ENCODE measurements at places on chromosomes 2 and 18.

DNA sequence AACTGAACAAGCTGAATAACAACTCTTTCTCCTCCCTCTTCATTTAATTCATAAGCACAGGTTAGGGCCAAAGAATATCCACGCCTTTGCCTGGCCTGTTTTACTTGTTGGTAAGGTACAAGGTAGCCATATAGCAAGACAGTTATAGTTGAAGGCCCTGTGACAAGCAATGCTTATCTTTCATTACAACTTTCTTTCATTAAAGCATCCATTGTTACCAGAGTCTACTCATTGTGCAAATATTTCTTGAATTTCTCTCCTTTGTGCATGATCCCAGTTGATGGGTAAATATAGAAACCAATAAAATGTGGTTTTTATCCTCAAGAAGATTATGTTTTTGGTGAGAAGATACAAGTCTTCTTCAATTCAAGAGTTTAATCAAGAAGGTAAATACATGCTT is 140.2 kb downstream of the UBE2E3 start:
- DNase-seq, result no peak

DNA sequence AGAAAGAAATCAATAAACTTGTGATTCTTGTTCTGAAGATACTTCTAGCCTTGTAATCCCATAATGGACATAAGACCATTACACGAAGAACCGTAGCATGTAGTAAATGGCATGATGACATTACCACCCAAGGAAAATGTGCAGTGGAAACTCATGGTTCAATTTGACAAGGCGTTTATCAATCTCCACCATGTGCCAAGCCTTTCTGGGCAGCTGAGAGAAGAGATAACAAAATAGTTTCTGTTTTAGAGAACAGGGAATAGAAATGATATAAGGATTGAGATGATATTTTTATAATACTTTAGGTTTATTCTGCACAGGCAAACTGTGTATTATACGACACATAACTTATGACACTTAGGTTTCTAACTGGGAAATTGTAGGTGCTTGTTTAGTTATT is 19.2 kb downstream of the ABI2 start:
- no peak for DNase-seq

DNA sequence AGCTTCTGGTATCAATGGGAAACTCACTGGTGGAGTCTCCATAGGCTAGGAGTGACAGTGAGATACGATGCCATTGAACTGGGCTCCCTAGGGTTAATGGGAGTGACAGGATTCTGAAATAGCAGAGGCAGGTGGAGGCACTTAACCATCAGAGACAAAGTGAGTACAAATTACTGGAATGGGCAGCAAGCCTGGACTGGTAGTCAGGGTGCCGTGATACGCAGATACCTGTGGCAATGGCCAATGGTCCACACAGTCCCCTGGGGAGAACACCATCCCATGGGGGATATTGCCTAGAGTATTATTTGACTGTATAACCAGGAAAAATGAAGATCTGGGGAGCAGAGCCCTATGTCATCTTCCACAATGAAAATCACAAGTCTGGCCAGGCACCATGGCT is 17.3 kb downstream of the CHCHD5 start:
- no peak for DNase-seq

GRCh38 chr18:50144540-50144939 is 50.4 kb downstream of the MYO5B start:
- no peak for DNase-seq

GRCh38 chr18:34506198-34506597 is 203.9 kb upstream of the DTNA start:
- DNase-seq, result no peak

DNA sequence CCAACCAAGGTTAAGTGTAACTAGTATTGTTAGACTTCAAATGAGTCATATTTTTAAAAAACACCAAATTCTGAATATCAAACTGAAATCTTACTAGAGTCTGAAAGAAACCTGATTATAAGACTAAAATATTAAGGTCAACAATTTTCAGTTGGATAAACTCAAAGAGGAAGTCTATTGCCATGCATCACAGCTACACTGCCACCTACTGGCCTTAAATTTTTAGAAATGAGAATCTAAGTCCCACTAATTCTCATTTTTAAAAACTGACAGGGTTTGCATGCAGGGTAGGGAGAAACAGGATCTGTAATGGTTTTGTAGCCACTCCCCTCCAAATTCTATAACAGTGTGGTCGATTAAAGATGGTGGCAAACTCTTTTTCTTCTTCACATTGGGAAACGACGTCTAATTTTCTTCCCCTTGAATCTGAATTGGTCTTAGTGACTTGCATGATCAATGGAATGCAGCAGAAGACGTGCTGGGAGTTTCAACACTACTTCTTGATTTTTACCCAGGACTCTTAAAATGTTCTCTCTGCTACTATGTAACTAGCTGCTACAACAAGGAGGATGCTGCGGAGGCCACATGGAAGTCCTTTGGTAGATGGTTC is 176.1 kb upstream of the SESTD1 start:
- DNase-seq, result no peak

DNA sequence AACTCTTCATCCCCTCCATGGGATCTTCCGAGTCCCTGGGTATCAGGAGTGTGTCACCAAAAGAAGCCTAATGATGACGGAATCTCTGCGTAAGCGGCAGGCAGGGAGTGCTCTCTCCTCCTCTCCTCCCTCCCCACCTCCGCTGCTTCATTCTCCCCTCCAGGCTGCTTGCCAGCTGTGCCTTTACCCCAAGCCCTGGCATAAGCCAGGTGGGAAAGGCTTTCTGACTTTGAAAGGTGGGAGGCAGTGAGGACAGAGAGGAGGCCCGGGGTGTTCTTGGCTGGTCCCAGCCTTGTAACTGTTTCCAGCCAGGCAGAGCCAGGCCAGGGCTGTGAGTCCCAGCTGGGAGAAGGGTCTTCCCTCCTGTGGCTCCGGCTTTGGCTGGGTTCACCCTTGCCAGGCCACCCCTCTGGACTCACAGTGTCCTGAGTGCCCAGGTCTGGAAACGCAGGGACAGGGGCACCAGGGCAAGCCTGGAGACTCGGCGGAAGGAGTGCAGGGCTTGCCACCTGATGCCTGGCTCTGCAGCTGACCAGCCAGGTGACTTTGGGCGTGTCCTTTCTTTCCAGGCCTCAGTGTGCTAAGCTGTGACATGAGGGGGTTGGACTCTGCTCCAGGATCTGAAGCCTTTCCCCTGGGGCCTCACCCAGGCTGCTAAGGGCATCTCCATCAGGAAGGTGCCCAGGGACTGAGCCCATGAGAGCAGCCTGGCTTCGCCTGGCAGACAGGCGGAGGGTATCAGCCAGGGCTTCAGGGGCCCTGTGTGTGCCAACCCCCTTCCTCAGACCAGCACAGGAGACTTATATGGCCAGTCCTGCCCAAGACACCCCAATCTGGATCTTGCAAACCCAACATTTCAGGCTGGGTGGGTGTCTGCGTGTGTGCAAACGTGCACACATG is 32.7 kb upstream of the HPCAL1 start:
- DNase-seq, result no peak

DNA sequence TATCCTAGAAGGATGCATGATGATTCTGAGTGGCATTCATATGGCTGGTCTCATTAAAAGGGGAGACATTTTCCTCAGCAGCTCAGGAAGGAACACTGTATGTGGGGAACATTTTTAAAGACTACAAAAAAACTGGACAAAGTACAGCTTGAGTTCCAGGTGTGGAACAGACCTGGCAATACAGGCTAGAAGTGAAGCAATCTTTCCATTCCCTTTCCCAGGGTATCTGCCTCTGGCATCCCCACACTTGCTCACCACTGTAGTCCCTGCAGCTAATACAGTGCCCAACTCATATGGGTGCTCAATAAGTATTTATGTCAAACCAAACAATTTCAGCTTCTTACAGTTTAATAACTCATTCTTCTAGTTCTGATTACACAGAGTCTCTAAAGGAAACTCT is 8.1 kb downstream of the RNF103 start:
- no peak for DNase-seq

- DNase-seq, result no peak
Measured at GRCh38 chr2:169012812-169013627, 18.1 kb downstream of the ABCB11 start.

DNA sequence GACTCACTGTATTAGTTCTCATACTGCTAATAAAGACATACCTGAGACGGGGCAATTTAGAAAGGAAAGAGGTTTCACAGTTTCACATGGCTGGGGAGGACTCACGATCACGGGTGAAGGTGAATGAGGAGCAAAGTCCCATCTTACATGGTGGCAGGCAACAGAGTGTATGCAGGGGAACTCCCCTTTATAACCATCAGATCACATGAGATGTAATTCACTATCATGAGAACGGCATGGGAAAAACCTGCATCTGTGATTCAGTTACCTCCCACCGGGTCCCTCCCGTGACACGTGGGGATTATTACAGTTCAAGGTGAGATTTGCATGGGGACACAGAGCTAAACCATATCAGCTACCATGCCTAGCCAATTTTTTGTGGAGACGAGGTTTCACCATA is 168.2 kb downstream of the NEDD4L start:
- no peak for DNase-seq

- no peak for DNase-seq
Measured at GRCh38 chr2:17035010-17035409, 369.4 kb upstream of the CYRIA start.

DNA sequence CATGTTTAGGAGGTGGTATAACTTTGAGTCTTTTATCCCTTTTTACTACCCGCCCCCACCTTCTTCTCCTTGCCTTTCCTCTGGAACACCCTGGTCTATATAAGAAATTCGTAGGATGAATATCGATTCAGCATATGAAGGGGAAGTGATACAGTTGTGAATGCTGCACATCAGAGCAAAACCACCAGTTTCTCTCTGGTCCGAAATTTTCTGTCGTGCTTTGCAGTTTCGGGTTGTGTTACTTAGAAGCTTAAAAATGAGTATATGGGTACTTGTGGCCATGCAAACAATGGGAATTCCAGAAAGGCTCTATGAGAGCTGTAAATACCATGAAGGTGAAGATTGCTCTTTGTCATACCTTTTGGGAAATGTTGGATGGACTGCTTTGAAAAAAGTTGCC is 60.6 kb downstream of the DAW1 start:
- no peak for DNase-seq

GRCh38 chr2:88099798-88100488 is 27.9 kb downstream of the FABP1 start:
- no peak for DNase-seq

DNA sequence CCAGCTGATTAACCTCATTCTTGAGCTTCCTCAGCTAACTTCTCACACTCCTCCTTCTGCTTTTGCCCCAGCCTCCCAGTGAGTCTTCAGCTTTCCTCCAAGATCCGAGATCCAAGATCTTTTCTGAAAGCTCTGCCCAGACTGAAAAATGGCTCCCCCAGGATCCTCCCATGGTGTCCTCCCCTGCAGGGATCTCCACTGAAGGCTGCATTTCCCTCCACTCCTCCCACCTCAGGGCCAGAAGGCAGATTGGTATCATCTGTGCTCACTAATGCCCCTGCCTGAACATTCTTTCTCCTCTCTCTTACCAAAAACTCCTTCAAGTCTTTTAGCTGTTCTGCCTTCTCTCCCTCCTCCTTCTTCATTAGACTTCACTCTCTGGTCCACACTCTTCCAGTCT is 6.1 kb upstream of the FOXI3 start:
- no peak for DNase-seq

GRCh38 chr18:26458526-26459232 is 89.7 kb downstream of the KCTD1 start:
- no peak for DNase-seq

DNA sequence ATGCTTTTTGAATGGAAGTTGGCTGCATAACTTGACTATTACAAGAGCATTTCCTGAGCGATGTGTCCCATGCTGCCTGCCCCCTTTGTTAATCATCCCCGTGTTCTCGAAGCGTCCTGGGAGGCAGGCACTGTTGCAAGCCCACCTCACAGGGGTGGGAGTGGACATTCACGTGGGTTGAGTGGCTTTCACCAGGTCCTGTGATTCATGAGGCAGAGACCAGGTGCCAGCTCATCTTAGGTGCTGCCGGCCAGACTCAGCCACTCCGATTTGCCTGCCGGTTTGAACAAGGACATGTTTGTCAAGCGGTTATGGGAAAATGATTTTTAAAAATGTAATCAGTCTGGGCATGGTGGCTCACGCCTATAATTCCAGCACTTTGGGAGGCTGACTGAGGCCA is 112.5 kb downstream of the ZNF532 start:
- no peak for DNase-seq

- no peak for DNase-seq
Measured at GRCh38 chr18:2891526-2892431, 45.0 kb downstream of the EMILIN2 start.

DNA sequence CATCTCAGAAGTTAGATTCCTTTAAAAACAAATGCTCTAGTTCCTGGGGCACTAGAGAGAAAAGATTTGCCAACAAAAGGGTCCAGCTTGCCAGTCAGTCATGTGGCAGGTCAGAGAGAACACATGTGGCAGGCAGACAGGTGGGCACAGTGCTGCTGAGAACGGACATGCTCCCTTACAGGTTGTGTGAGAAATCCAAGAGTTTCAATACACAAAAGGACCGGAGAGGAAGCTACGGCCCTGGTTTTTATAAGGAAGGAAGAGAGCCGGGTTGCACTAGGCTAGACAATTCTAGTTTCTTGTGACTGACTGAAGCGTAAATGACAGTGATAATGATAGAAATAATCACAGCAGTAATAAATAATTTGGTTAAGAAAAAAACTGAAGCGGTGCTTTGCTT is 18.3 kb downstream of the CDC42EP3 start:
- DNase-seq, result no peak

GRCh38 chr2:144339048-144339447 is 180.9 kb downstream of the ZEB2 start:
- DNase-seq, result no peak

DNA sequence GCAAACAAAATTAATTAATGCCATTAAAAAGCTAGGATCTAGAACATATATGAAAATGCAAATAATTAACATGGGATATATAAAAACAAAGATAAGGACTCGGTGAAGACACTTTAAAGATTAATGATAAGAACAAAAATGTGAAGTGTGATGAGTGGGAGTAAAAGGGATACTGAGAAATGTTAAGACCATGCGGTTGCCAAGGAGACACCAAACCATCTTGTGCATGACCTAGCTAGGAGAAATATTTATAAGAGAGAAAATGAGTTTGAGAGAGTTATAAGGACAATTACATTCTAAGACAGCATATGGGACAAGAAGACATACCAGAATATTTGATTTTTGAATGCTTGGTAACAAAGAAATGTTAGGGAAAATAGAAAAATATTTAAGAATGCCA is 25.4 kb upstream of the MAP2 start:
- no peak for DNase-seq

DNA sequence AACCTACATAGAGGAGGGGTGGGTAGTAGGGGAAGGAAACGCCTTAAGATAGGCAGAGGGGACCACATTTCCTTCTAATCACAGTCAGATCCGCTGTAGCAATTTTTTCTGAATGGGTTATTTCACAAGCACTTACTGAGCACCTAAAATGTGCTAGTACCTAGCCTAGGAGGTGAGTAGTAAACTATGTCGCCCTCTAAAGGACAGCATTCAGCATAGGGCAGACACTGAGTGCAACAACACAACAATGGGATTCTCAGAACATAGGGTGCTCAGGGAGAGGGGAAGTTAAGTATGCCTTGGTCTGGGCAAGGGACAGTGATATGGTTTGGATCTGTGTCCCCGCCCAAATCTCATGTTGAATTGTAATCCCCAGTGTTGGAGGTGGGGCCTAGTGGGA is 166.1 kb upstream of the RAB6C start:
- DNase-seq, result no peak

Data from stimulated activated CD8-positive, alpha-beta memory T cell treated with anti-CD3 and anti-CD28 coated beads, Interleukin-12 subunit alpha, Interleukin-12 subunit beta, amount 100 ng/mL, for 1 hour (primary cell).